ENCODE measurements at places on chromosomes 5 and 9. TPM values are rescaled to one million over a fixed set of nuclear protein-coding genes. Genes with fewer than 3 reads are reported as not detected.
A peak's percentile ranks its signal among the peaks of the same experiment; 100 is the strongest.

DNA sequence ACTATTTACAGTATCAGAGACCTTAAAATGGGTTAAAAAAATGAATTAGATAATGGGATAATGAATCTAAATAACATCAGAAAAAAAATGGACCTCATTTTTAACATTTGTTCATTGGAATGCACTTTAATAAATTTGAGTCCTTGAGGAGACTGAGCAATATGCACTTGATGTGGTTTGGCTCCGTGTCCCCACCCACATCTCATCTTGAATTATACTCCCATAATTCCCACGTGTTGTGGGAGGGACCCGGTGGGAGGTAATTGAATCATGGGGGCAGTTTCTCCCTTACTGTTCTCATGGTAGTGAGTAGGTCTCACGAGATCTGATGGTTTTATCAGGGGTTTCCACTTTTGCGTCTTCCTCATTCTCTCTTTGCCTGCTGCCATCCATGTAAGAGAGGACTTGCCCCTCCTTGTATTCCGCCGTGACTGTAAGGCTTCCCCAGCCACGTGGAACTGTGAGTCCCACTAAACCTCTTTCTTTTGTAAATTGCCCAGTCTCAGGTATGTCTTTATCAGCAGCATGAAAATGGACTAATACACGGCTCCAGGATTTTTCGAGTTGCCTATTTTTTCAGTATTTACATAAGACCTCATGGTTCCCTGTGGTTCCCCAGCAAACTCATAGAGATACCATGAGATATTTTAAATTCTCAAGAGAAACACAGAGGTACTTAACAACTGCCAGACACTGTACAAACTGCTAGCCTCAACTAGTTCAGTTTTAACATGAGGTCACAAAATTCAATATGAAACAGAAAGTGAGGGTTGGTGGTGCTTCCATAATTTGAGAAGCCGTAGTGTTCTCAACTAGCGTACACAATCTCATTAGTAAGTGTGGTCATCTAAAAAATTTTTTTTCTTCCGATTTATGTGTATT is 128.3 kb downstream of the TLE1 start:
- no peak for DNase-seq

GRCh38 chr5:81422671-81423070 is 28.7 kb upstream of the ACOT12 start:
- no peak for DNase-seq

GRCh38 chr5:23459214-23459613 is 48.2 kb upstream of the PRDM9 start:
- no peak for DNase-seq

DNA sequence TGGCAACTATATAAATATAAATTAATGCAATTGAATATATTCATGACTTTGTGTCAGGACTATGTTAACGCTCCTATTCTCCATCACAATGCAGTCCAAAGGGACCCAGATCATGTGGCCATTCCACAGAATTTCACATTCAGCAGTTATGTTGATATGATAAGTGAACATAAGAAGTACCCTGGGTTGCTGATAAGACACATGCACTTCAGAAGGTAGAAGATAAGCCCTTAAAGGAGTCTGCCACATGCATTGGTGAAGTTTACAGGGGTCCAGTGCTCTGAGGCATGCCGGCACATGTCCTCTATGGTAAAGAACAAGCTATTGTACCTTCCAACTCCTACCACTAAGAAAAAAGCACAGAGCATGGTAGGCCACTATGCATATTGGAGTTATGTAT is 76.4 kb downstream of the PHAX start:
- no peak for DNase-seq

DNA sequence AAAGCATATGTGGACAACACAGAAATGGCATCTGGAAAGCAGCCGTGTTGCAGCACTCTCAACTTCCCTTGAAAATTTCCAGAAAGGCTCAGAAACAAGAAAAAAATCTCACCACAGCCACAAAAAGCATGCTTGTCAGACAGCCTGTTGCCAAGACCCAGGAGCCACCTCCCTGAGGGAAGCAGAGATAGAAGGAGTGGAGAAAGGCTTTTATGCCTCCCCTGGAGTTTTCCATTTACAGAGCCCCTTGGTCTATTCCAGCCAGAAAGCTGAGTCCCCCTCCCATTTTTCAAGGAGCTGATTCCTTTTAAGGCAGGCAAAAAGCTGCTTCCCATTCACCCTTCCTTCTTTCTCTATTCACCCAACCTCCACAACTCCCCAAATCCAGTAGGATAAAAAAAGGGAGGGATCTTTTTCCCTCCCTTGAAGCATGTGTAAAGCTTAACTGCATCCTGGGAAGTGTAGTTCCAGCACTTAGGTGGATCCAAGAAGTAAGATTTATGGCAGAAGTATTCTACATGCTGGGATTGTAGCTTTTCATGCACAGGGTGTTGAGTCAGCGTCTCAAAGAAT is 37.1 kb upstream of the PALM2AKAP2 start:
- no peak for DNase-seq

- peak; percentile 44 for DNase-seq
Measured at GRCh38 chr9:14869671-14870070, 40.6 kb downstream of the FREM1 start.

DNA sequence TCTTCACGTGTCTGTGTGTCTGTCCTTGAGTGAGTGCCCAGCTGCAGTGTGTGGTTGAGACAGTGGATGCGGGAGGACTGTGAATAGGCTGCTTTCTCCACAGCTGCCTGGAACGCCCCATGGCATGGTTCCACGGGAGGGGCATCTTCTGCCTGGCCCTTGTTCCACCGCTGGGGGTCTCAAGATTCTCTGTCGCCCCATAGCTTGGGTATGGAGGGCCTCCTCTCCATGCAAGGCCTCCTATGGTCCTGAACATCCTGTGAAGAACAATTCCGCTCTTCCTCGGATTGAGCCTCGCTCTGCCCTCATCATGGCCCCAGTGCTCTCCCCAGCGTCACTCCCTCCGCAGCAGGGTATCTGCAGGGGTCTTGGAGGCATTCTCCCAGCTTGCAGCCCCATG is 36.1 kb downstream of the COL5A1 start:
- DNase-seq, result peak; percentile 39

DNA sequence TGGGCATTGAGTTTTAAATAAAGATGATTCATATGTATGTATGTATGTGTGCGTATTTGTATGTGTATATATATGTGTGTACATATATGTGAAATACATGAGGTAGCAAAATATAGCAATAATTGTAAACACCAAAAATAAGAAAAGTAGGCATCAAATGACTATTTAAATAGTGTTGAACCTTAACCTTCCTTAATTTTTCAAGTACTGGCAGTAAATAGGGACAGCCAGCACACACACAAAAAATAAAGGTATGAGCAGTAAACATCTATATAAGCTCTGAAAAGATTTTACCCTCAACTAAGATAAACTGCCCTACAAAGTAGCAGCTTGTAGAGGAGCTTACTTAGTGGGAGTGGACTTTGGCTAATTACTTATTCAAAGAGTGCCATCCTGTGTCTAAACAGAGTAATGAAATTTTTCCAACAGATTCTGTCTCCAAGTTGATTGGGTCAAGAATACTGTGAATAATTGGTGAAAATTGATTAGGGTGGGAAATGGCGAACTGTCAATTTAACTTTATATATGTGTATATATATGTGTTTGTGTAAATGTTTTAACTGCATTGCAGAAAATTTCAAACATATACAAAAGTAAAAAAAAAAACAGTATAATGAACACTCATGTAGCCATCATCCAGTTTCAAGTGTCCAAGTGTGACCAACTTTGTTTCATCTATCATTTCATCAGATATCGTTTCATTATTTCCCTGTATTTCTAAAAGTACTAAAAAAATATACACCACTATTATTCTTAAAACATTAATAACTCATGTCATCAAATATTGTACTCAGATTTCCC is 2.0 kb upstream of the ADAMTS6 start:
- DNase-seq, result no peak

DNA sequence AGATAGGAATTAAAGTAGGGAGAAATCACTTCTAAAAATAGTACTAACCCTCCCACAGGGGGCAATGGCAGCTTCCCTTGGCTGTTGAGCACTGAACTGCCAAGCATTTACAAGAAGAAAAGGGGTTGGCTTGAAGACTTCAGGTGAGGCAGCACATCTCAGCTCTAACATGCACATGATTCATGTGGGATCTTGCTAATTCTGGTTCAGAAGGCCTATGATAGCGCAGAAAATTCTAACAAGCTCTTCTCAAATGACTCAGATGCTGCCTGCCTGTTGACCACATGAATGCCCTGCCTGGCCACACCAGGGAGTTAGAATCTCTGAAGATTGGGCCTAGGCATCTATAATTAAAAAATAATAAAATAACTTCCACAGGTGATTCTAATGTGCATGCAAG is 22.6 kb downstream of the CD180 start:
- DNase-seq, result no peak

GRCh38 chr9:22654833-22655232 is 208.2 kb downstream of the DMRTA1 start:
- no peak for DNase-seq

DNA sequence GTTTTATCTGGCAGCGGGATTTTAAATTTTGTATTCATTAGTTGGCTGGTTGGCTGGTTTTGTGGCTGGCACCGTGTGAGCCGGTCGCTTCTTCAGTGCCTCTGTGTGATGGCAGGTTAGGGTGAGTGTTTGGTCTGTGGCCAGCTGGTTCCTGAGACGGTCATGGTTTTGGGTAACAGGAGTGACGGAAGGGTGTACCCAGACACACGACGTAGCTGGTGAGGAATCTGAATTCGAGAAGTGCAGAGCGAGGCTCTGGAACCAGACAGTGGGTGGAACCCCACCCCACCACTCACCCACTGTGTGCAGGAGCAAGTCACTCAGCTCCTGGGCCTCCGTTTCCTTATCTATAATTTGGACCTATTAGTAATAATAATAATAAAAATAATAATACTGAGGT is 2.7 kb downstream of the BTNL9 start:
- DNase-seq, result no peak

- DNase-seq, result peak; percentile 38
Measured at GRCh38 chr9:27336126-27336525, 39.2 kb upstream of the EQTN start.

GRCh38 chr9:79694676-79695400 is 123.1 kb downstream of the TLE4 start:
- DNase-seq, result peak; percentile 36

DNA sequence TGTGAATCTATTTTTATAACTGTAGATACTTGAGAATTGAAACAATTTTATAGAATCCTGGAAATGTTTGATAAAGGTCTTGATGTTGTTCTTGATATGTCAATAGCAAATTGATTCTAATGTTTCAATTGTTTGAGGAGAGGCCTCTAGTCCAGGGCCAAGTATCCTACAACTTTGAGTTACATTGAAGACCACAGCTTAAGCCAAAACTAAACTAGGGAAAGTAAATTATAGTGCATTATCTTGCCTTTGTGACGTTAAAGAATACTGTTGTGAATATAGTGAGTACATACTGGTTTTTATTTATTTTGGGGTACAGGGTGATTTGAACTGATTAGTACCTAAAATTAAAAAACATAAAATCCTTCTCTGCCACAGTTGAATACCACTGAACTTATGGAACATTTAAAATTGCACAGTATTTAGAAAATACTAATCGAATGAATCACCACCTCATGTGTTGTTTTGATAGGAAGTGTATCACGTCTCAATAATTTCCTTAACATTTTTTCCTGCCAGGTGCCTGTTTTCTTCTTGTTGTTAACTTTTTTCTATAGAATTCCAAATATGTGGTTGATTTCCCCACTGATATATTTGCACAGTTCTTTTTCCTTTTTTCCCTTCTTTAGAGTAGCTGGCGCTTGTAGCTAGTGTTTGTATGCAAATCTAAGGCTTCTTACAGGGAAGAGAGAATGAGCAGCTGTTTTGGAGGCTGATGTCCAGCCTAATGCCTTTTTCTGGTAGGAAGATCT is 12.5 kb downstream of the ARHGEF28 start:
- no peak for DNase-seq

GRCh38 chr9:15417626-15418025 is 5.0 kb upstream of the SNAPC3 start:
- no peak for DNase-seq

- no peak for DNase-seq
Measured at GRCh38 chr9:126028746-126029145, 281.6 kb downstream of the PBX3 start.

DNA sequence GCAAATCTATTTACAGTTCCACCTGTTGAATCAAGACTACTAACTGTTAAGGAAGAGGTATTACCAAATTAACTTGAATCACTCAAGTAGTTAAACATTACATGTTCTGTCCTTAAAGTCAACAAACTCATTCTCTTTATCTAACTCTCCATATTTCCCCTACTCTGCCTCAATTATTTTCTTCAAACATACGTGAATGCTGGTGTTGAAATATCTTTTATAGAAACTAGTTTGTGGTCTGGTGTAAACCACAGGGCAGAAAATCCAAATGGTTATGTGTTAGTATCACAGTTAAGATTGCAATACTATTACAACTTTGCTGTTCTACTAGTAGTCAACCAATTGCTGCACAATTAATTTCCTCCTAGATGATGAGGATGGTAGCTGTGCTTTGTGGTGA is 603.5 kb downstream of the KCTD16 start:
- DNase-seq, result no peak

DNA sequence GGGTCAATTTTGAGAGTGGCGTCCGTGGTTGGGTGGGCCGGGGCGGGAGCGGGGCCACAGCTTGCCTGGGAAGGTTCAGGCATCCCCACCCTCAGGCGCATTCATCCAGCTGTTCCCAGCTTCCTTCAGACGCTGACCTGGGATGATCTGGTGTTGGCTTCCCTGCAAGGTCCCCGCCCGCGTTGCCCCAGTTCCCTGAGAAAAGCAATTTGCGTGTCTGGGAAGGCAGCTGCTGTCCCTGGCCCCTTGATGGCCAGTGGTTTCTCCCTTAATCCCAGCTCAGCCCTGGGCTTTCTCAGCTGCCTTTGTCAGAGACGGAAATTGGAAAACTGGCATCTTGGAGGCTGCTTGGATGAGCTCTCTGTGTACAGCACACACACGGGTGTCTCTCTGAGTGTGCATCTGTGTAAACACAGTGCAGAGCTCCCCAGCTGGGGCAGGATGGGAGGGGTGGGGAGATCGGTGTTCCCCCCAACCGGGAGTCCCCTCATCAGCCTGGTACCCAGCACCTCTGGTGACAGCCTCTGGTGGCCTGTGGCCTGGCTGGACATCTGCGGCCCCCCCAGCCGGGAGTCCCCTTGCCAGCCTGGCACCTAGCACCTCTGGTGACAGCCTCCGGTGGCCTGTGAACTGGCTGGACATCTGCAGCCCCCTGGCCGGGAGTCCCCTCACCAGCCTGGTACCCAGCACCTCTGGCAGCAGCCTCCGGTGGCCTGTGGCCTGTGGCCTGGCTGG is 94.0 kb downstream of the COL5A1 start:
- DNase-seq, result no peak

GRCh38 chr9:38286766-38287165 is 105.7 kb upstream of the ALDH1B1 start:
- DNase-seq, result no peak

GRCh38 chr5:151067632-151068432 is 13.0 kb downstream of the TNIP1 start:
- no peak for DNase-seq

The LCN9 gene
- total RNA-seq, result not detected

The PCBD2 gene
- 19.2 TPM for total RNA-seq

The SUSD1 gene
- total RNA-seq, result 19.8 TPM

The F2R gene
- 15.3 TPM for total RNA-seq

The ARHGEF39 gene
- total RNA-seq, result 0.72 TPM

The ADAMTS12 gene
- total RNA-seq, result 2.0 TPM

The SOHLH1 gene
- not detected for total RNA-seq

The TSSK1B gene
- 0.13 TPM for total RNA-seq

The TEX10 gene
- total RNA-seq, result 12.1 TPM

The TMEM250 gene
- total RNA-seq, result 33.1 TPM

Data from kidney (tissue), 22 donors.